ENCODE measurements at places on chromosomes 11 and 22.

- DNase-seq, result no peak
These were observed 159.5 kb upstream of the BLID start for GRCh38 chr11:122275508-122275907.

GRCh38 chr22:39233710-39234471 lies 10.9 kb downstream of the PDGFB start:
- no peak for DNase-seq

DNA sequence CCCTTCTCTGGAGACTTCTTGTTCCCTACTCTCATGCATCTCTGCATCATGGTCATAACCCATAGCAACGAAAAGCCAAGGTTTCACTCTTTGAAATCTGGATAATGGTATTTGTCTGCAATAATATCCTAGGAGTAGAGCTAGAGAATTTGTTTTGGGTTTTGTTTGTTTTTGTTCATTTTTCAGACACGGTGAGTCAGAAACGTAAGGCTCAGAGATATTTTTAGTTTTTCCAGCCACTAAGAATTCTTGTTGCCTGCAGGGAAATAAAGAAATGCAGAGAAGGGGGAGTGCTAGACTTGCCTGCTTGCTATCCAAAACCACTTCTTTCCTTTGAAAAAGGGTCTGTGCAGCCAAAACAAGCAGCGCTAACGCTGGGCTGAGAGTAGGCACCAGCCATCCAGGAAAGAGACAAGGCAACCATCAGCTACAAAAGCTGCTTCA lies 26.0 kb downstream of the POU2AF3 start:
- no peak for DNase-seq

DNA sequence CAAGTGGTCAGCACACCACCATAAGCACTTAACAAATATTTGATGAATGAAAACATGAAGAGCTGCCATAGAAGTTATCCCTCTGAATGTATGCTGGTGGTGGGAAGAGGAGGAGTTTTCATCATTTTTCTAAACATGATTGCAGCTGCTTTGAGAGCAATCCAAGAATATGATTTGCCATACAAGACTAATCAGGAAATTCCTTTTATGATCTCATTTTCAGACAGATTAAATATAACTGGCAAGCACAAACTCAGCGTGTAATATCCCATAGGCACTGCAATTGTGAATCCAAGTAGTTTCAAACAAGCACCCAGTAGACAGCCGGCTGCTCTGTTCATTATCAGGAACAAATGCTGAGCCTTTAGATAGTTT lies 505.7 kb upstream of the LUZP2 start:
- no peak for DNase-seq

DNA sequence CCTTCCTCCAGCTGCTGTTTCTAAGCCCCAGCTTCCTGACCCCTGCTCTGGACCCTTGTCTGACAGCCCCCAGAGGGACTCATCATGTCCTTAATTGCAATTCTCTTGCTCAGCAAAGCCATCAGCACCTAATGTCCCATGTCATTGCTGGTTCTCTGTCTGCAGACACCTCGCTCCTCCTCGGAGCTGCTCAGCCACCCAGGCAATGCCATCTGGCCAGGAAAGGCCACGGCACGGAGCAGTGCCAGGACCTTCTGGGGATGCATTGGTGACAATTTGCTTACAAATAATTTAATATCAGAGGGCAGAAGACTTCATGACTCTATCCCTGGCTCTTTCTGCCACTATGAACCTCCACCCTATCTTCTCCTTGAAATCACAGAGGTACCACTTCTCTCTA lies 107.0 kb upstream of the THY1 start:
- no peak for DNase-seq

DNA sequence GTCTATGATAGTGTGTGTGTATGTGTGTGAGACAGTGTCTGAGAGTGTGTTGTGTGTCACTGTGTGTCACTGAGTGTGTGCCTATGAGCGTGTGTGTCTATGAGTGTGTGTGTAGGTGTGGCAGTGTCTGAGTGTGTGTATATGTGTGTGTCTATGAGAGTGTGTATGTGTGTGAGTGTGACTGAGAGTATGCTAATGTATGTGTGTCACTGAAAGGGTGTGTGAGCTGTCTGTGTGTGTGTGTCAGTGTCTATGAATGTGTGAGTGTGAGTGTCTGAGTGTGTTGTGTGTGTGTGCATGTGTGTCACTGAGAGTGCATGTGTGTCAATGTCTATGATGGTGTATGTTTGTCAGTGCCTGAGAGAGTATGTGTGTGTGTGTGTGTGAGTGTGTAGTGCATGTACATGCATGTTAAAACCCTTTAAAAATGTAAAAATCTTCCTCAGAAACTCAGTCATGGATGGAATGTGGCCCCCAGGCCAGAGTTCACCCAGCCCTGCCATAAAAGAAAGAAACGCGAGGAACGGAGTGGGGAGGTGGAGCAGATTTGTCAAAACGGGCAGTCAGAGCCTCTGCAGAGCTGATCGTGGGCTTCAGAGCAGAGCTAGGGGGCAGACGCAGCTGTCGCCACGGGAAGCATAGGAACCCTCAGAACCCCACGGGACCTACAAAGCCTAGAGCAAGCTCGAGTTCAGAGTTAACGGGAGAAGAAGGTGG lies 218.8 kb downstream of the CTTN start:
- DNase-seq, result no peak

GRCh38 chr11:3219281-3219892 lies 774 bp upstream of the MRGPRG start:
- DNase-seq, result no peak

DNA sequence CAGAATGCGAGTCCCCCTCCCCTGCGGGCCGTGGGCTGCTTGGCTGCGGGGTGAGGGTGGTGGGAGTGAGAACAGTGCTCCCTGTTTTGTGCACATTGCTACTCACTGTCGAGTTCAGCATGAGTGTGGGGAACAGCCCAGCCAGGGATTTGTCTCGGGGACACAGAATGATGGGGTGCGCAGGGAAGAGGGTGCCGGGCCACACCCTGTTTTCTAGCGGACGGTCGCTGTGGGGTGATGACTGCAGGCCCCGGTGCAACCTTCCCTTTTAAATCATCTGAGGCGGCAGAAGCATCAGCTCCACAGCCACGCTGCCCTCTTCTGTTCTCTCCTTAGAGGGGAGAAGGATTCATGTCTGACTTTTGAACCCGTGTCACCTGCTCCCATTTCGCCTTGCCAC lies 1051.2 kb downstream of the TBC1D22A start:
- no peak for DNase-seq

DNA sequence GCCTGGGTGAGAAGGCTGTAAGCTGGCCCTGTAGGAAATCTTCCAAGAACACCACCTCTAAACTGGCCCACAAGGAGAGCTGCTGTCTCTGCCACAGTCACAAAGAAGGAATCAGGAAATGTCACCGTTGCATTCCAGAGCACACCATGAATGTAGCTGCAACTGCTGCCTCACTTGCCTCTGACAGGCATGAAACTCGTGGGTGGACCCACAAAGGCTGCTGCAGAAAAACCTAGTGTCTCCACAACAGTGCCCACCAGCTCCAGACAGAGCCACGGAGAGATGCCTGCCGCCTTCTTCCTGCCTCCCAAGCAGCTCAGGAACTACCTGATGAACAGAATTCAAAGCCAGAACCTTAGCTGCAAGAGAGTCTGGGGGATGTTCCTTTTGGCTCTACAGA lies 10.5 kb downstream of the DNAJB13 start:
- DNase-seq, result no peak

DNA sequence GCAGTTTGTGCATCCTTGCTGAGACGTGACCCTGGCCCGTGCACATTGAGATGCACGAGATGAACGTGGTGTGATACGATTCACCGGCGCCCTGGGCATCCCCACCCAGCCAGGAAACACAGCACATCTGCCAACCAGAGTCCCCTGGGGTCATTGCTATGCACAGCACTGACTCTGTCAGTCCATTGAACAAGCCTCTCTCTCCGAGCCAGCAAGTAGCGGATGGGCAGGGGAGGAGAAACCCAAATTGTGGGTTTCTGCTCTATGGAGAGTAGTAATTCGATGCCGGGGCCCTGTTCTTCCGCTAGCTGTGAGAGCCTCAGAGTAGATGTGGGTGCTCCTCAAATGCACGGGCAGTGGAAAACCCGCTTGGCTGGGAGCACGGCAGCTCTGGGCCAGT lies 85.1 kb downstream of the ARHGAP8 start:
- no peak for DNase-seq

GRCh38 chr11:47355283-47356128 lies 3.0 kb upstream of the MYBPC3 start:
- DNase-seq, result no peak

DNA sequence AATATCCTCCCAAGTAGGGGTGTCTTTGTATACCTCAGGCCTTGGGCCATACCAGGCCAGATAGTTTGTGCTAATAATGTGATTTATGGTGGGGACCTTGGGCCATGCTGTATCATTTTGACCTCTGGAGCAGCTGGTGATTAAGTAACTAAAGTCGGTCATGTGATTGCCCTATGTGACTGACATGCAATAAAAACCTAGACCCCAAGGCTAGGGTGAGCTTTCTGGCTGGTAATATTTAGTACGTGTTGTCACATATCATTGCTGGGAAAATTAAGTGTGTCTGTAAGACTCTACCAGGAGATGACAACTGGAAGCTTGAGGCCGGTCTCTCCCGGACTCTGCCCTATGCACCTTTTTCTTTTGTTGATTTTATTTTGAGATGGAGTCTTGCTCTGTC lies 12.6 kb upstream of the TFIP11 start:
- DNase-seq, result no peak
